H7 (cell line): ENCODE measurements at places on chromosomes 2 and 18. TPM values are rescaled to one million over a fixed set of nuclear protein-coding genes. Genes with fewer than 3 reads are reported as not detected.

GRCh38 chr2:54775710-54776109 is 52.2 kb downstream of the EML6 start:
- DNase-seq = no peak

GRCh38 chr2:71756280-71756906 is 303.0 kb downstream of the DYSF start:
- DNase-seq = no peak

PSMA8 gene
- not detected in 2 replicates for total RNA-seq

HOXD8 gene
- not detected in 2 replicates for total RNA-seq

GRCh38 chr18:23311351-23312121 is 141.6 kb upstream of the RIOK3 start:
- DNase-seq = no peak

PSMD1 gene
- 149 and 154 TPM in 2 replicates for total RNA-seq

SCN9A gene
- 0.90 and 0.92 TPM in 2 replicates for total RNA-seq

- DNase-seq = no peak
Measured at GRCh38 chr2:78020491-78020890, 498.3 kb upstream of the LRRTM4 start.

TNFAIP6 gene
- 0.28 TPM in 1 of 2 replicates, not detected in the other for total RNA-seq

DNA sequence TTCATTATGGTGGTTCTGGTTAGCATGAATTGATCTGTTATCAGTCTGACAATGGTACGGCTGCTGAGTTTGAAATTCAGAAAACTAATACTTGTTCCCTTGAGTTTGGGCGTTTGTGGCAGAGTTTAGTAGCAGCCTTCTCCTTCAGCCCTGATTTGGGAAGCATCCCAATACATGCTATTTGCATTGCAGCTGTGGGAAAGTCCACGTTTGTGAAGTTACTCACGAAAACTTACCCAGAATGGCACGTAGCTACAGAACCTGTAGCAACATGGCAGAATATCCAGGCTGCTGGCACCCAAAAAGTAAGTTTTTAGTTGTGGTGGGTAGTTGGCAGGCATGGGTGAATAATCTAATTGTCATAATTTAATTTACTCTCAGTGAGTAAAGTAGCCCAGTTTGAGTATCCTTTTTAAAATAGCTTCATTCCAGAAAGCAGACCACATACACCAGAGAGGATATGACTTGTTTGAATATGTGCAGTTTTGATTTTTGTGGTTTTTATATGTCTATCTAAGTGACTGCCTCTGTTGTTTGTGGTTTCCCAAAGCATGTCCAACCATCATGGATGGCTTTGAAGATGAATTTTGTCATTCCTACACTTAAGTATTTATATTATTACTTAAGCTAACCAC is 12.2 kb downstream of the DGUOK start:
- no peak for DNase-seq

DNA sequence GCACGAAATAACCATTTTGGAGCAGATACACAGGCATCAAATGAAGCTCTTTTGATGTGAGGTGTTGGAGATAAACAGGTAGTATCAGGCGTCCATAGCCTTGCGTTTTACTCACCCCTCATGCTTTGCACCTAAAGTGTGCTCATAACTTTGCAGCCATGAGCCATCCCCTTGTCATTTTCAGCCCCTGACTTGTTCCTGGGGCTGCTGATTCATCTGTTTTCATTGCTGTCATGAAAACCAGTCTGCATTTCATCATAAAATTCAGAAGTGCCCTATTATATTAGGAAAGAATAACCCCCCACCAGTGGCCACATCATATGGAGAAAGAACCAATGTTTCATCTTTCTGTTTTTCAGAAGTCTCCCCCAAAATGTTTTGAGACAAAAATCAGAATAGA is 329.7 kb upstream of the NRP2 start:
- DNase-seq = no peak

VWA3B gene
- total RNA-seq = 1.0 TPM in 1 of 2 replicates, not detected in the other

GRCh38 chr2:118940486-118941120 is 1.4 kb upstream of the MARCO start:
- no peak for DNase-seq

DNA sequence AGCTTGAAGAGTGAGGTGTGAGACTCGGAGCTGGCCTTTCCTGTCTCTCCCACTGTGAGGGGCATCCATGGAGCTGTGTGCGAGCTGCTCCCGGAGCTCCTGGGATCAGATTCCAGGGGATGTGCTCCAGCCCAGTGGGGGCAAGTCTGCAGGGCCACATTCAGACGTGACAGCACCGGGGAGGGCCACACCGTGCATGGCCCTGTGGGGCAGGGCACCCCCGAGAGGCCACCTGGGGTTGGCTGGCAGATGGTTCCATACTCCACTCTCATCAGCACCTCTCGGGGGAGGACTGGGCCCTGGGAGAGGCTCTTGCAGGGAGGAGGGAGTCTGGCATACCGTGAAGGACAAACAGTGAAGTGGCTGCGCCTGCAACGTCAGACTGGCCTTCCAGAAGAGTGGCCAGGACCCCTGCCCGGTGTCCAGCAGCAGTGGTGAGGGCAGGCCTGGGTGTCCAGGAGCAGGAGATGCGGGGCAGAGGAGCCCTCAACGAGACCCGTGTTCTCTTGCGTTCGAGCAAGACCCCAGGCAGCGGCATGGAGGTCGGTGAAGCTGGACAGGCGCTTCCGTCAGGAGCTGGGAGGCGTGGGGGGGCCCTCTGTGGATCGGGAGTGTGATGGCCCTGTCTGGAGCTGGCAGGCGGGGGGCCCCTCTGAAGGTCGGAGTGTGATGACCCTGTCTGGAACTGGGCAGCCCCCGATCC is 84.3 kb downstream of the ASB1 start:
- DNase-seq = peak; percentile 76

DNA sequence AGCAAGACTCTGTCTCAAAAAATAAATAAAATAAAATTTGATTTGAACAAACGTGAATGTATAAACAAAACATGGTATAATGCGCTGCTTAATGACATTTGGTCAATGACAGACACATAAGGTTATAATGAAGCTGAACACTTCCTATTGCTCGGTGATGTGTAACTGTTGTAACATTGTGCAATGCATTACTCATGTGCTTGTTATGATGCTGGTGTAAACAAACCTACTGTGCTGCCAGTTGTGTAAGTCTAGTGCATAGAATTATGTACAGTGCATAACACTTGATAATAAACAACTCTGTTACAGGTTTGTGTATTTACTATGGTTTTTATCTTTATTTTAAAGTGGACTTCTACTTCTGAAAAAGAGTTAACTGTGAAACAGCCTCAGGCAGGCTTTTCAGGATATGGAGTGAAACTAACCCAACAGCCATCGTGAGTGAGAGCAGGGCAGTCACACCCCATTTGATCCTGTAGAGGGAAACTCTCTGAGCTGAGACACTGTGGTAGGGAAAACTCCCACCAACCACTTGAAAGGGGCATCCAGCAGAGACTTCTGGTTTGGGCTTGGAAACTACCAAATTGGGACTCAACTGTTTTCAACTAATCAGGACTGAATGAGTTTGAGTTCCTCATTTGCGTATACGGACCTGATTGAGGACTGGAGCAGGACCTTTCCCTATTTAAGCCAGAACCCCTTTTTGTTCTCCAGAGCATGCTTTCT is 8.7 kb upstream of the RPRD1A start:
- no peak for DNase-seq

- peak; percentile 36 for DNase-seq
Measured at GRCh38 chr2:45006942-45007287, 2.3 kb downstream of the SIX2 start.

CD302 gene
- total RNA-seq = 0.33 and 1.2 TPM in 2 replicates

DNA sequence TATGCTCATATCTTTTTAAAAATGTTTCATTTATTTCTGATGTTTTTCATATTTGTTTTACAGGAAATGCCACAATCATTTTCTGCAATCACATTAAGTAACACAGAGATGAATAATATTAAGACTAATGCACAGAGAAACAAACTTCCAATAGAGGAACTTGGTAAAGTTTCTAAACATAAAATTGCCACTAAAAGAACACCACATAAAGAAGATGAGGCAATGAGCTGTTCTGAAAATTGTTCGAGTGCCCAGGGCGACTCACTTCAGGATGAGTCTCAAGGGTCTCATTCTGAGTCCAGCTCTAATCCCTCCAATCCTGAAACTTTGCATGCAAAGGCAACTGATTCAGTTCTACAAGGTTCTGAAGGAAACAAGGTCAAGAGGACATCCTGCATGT is 70.4 kb downstream of the APLF start:
- no peak for DNase-seq

DNA sequence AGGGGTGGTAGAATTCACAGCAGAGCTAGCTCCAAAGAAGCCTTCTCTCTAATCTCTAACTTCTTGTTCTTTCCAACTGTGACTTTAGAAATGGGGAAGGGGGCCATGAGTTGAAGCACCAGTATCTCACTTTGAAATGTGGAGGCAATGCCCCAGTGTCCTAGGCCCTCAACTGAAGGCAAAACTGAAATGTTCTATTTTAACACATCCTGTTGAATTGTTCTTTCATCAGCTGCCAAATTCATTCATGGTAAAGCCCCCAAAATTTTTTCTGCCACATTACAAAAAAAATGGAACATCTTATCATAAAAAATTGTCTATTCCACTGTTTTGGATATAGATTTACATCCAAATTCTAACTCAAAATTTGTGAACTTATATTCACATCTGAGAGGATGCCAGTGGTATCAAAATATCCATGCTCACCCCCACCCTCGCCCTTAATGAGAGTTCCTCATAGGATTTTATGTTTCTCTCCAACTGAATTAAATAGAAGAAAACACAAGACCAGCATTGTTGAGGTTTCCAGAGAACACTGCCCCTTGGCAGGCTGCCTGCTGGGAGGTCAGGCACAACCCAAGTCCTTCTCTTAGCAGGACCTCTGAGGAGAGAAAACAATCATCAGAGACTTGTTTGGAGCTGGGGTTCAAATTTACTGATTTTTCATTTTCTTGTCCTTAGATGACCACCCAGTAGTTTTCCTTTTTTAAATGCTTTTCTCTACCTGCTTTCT is 147.4 kb upstream of the PGAP1 start:
- no peak for DNase-seq

DNA sequence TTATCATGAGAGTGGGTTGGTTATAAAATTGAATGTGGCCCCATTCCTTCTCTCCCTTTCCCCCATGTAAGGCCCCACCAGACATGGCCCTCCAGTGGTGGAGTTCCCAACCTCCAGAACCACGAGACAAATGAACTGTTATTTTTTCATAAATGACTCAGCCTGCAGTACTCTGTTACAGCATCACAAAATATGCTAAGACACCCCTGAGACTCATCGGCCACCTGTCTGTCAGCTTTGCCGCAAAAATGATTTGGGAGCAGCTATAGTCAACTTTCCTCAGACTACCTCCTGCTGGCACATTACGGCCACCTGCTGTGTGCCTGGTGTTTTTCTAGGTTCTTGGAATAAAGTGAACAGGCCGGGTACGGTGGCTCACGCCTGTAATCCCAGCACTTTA is 21.4 kb upstream of the C1QL2 start:
- DNase-seq = no peak

GRCh38 chr2:55357927-55358326 is 61.7 kb downstream of the CCDC88A start:
- DNase-seq = no peak

- DNase-seq = no peak
Measured at GRCh38 chr2:121583555-121583954, 52.9 kb downstream of the RNU4ATAC start.

DNA sequence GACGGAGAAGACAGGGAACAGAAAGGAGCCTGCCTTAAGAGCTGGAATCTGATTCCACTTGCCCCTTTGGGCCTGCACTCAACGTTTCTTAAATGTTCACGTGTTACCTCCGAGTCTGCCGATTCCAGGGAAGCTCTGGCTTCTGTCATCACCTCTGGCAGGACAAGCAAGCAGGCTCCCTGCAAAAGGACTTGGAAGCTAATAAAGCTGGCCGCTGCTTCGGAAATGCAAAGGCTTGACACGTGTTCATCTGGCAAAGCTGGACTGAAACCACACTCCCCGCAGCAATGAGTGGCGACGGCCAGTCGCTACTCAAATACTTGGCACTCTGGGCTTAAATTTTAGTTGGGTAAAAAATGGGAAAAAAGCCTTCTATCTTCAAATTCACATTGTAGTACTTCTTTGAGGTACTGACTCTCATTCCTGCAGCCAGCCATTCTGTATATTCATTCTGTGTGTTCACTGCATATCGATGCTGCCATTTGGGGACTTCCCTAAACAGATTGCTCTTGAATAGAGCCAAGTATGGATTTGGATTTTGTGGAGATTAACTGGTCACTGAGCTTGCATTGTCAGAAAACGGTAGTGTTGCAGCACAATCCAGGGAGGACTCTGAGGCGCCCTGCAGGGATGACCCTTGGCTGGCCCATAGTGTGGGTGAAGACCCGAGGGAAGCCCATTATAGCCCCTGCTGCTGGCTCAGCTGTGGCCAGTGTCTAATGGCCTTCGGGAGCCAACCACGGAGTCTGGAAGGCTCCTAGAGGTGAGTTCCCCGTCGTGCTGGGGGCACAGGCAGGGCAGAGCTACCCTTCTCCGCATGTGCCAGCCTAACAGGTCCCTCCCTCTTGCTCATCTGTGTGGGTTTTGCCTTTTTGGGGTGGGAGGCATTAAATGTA is 231.5 kb downstream of the PRKCE start:
- no peak for DNase-seq

DNA sequence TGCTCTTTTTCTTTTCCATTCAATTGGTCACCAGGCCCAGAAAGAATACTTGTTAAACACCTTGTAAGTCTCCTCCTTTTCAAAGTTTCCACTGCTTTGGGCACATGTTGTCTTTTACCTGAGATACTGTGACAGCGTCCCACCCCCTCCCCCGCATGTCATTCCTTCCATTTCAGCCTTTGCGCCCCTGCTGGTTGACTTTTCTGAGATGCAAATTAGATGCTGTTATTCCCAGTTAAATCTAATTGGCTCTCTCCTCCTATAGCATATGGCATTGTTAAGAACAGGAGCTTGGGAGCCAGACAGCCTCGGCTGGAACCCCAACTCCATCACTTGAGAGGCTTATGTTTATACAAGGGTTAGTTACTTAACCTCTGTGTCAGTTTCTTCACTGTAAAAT is 80.3 kb upstream of the GAREM1 start:
- DNase-seq = peak; percentile 61

- no peak for DNase-seq
Measured at GRCh38 chr2:9287400-9288045, 80.9 kb downstream of the ASAP2 start.

HRH4 gene
- total RNA-seq = not detected in 2 replicates

OST4 gene
- 197 and 228 TPM in 2 replicates for total RNA-seq

- DNase-seq = no peak
Measured at GRCh38 chr18:45553723-45554388, 61.4 kb upstream of the SLC14A2 start.

GRCh38 chr2:25817006-25817405 is 61.3 kb downstream of the ASXL2 start:
- DNase-seq = no peak

PSD4 gene
- 1.5 and 1.9 TPM in 2 replicates for total RNA-seq

DNA sequence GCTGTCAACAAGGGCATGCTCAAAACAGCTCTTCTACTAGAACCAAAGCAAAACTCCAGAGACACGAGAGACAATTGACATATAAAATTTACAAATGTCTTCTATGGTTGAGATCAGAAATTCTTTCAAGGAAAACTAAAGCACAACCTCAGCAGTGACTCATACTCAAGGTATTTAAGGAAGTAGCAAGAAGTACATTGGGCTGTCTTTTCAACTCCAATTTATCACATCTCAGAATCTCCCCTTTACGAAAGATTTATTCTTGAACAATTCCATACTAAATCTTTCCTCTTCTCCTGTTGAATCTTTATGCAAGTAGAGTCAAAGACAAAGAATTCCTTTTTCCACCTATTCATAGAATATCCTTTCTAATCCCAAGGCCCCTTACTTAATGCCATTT is 324.0 kb downstream of the IRS1 start:
- DNase-seq = no peak

ANKRD30B gene
- not detected in 2 replicates for total RNA-seq

CIB4 gene
- not detected in 2 replicates for total RNA-seq
